ENCODE measurements at places on chromosomes 16 and 17.
A peak's percentile ranks its signal among the peaks of the same experiment; 100 is the strongest.

DNA sequence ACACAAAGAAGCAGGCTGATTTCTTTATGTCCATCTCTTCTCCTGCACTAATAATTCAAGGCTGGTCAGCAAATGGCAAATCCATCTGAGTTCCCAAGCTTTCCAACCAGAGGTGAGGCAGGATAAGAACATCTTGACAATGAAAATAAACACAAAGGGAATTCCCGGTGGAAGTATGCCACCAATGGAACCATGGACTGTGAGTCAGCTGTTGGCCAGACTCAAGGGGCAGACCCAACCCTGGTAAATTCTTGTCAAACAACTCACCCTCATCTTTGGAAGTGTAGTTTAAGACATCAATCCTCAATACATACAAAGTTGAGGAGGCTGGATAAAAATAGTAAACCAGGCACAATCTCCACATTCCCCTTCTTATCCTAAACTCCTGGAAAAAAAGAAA is 74.3 kb upstream of the CES5A start:
- no peak for DNase-seq

DNA sequence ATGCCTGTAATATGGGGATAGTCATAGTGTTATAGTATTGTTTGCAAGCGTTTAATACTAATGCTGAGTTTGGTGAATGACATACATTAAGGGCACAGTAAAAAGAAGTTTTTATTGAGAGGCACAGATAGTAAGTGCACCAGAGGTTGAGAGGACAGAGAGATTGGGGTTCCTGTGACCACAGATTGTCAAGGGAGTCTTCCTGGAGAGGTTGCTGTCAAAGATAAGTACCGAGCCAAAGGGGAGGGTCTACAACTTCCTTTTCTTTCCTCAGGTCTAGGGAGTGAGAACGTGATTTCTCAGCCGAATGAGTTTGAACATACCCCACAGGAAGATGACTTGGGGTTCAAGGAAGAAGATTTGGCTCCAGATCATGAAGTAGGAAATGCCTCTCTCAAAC is 1.8 kb downstream of the ZNF48 start:
- no peak for DNase-seq

- peak; percentile 56 for DNase-seq
Measured at GRCh38 chr16:57815987-57816745, 13.9 kb upstream of the KIFC3 start.

GRCh38 chr17:45222289-45222995 is 757 bp downstream of the FMNL1 start:
- DNase-seq = no peak
